ENCODE measurements at places on chromosomes 6 and 20.

GRCh38 chr20:57524511-57525176, at the start of gene CTCFL:
Gene CTCFL (minus strand): TSS chr20:57525140. CDS start chr20:57524205, 935 bp downstream.
- DNase-seq: no peak

DNA sequence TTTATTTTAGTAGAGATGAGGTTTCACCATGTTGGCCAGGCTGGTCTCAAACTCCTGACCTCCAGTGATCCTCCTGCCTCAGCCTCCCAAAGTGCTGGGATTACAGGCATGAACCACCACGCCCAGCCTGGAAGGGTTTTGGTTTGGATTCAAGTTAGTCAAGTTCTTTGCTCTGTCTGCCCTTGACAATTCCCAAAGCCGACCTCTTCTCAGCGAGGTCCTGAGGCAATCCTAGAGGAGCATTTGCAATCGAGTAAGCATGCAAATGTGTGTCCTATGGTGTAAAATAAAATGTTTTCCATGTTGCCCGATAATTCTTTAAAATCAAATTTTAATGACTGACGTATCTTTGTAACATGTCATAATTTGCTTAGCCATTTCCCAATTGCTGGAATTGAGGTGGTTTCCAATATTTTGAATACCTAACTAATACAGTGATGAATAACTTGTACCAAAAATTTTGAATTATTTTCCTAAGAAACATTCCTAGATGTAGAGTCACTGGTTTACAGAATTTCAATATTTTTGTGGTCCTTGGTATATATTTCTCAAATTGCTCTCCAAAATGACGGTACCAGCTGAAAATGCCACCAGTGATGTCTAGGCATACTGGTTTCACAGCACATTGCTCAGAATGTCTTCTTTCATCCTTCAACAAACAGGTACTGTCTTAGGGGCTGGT, 38.7 kb downstream of the GTF2H5 start:
- no peak for DNase-seq

- peak; percentile 5 for DNase-seq
These were observed 9.4 kb upstream of the NCOA7 start for GRCh38 chr6:125781314-125781868.

DNA sequence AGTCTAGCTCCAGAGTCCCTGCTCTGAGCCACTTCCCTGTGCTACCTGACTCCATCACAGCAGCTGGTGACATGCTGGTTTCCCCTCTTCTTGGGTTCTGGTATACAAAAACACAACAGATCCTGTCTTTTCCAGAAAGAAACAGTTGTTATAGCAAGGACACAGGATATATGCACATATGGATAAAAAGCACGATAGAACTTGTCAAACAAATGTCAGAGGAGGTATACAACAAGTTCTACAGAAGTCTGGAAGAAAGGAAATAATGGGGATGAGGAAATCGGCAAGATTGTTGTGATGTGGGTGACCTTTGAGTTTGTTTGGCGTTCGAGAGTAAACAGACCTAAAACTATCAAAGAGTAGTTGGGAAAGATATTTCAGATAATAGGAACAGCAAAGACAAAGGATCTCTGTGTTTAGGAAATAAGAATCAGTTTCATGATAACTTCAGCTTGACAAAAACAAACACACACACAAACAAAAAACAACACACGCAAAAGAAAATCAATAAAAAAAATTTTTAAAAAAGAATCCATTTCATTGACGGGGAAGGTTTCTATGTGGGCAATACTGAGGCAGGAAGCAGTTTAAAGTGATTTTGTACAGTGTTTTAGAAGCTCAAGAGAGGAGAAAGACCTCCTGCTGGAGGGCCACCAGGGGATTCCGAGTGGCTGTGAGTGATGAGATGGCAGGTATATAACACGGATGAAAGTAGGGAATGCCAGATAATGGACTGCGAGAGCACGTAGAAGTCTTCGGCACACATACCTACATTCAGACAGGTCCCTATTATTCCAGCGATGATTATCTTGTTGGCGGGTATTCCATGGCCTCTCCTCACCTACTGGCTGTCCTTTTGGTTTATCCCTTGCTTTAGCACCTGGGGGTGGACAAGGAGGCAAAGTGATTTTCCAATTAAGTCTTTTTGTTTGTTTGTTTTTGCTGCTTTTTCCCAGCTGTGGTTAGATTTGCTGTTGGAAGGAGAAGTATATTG, 174.9 kb downstream of the HS3ST5 start:
- DNase-seq: no peak

GRCh38 chr6:158799051-158799792, 19.9 kb downstream of the EZR start:
- DNase-seq: peak; percentile 44

- no peak for DNase-seq
These were observed 175.1 kb upstream of the JAG1 start for GRCh38 chr20:10848810-10849370.

DNA sequence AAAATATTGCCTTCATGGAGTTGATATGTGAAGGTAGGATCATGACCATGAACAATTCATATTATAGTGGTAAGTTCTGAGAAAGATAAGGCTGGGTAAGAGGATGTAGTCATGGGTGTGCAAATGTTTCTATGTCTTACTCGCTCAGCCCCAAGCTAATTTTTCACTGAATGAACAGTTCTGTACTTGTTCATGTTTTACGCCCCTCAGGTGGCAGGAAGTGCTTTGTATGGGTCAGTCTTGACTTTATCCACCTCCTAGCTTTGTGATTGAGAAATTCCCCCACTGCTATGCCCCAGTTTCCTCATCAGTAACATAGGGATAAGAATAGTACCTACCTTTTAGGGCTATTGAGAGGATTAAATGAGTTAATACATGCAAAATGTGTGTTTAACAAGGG, 148.2 kb upstream of the KCNG1 start:
- DNase-seq: no peak

DNA sequence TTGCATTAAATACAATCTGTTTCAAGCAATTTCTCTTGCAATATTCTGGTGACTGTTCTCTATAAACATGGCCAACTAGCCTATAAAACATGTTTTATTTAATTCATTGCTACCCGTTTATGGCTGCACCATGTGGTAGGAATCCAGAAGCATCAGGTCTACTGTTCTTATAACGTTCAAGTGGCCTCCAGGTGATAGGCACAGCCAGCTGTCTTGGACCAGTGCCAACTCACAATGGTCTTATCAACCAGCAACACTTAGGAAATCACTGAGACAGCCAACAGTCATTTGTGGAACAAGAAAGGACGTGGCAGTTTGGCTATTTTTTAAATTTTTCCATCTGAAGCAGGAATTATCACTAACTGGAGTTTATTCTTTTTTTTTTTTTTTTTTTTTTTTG, 193.6 kb downstream of the NKAIN2 start:
- no peak for DNase-seq

DNA sequence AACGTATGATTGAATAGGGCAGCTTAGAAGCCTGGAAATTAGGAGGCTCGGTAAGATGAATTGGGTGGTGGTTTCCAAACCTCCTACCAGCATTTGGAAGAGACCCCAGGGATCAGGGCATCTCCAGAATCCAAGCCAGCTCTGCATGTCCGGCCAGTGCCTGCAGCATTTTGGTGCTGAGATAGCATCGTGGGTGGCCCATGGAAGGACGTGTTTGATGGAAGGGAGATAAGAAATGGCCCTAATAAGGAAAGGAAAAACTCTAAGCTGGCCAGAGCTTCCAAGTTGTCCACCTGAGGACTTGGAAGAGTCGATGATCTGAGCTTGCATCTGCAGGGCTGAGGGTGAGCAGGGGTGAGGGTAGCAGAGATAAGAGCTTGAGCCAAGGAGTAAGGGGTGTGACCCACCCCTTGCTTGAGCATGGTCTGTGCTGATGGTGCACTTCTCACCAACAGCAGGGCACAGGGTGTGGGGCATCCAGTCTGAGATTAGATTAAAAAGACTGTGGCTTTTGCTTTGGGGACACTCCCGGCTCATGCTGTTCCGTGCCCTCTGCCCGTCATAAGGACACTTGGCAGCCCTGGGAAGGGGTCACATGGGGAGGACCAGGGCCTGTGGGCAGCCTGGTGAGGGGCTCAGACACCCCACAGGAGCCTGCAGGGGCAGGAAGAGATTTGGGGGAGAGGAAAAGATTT, 213.2 kb downstream of the ERMARD start:
- DNase-seq: no peak

- DNase-seq: no peak
These were observed 433.3 kb downstream of the UTRN start for GRCh38 chr6:144718431-144718830.

- DNase-seq: no peak
These were observed 71.2 kb downstream of the SAMD5 start for GRCh38 chr6:147579667-147580066.

- DNase-seq: no peak
These were observed 1.1 kb upstream of the ZBTB24 start for GRCh38 chr6:109484122-109484521.

DNA sequence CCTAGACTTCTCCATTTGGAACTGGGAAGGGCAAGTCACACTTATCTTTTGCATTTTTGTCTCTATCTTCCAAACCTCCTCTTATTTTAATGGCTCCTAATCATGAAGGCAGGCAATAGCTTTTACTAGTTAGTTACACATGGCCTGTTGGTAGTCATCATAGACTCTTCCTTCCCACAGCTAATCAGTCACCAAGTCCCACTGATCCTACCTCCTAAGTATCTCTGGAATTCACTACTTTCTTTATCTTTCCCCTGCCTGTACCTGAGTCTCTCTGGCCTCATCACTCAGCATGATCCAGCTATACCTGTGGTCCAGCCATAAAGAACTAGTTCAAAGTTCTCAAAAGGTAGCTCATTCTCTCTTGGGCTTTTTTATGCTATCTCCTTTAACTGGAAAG, 18.8 kb downstream of the TMX4 start:
- no peak for DNase-seq

All from retina (tissue), 1 donor.